SK-N-SH (cell line): ENCODE measurements at places on chromosomes 3 and 15. TPM values are rescaled to one million over a fixed set of nuclear protein-coding genes. Genes with fewer than 3 reads are reported as not detected.

GRCh38 chr3:69009559-69010410 lies 3.7 kb downstream of the EOGT start:
- H3K27ac ChIP-seq = no peak overlapping the region
- DNase-seq = no peak
- H3K4me1 ChIP-seq = peaks cover 15% of the 10 kb centered on the region

DNA sequence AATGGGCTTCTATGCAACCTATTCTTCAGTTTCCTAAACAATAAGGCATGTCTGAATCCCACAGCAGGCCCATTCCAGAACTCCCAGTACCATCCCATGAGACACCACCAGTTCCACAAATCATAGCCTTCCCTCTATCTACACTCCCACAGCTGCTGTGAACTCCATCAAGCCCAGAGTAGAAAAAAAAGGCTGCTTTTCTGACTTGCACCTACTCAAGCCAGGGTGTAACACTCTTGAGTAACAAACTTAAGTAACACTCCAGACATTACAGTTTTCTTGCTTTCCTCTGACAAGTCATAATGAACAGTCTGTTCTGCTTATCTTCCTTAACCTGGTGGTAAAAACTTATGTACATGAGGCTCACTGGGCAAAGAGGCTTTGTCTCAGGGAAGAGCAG lies 283.1 kb downstream of the NFKBIZ start:
- no peaks in the 10 kb centered on the region for H3K36me3 ChIP-seq
- H3K4me1 ChIP-seq = peaks cover 8% of the 10 kb centered on the region; the same call in 1 of the 2 replicates
- H3K27ac ChIP-seq = no peak overlapping the region
- no peak overlapping the region for H3K4me3 ChIP-seq
- no peak for DNase-seq
- H3K27me3 ChIP-seq = no peaks in the 10 kb centered on the region

- H3K4me1 ChIP-seq = no peaks in the 10 kb centered on the region
- H3K27ac ChIP-seq = no peak overlapping the region
- no peak for DNase-seq
- no peaks in the 10 kb centered on the region for H3K36me3 ChIP-seq
- no peaks in the 10 kb centered on the region for H3K27me3 ChIP-seq
Observed at GRCh38 chr15:91407269-91407889, 307.3 kb downstream of the SV2B start.

- no peaks in the 10 kb centered on the region; the same call in 1 of the 2 replicates for H3K27me3 ChIP-seq
- H3K4me1 ChIP-seq = peaks cover 7% of the 10 kb centered on the region; the same call in 1 of the 2 replicates
- no peak for DNase-seq
- H3K36me3 ChIP-seq = no peaks in the 10 kb centered on the region
Observed at GRCh38 chr3:193812078-193812725, 219.2 kb downstream of the OPA1 start.

DAZL gene
- polyA plus RNA-seq = not detected in 2 replicates

DZIP3 gene
- 6.3 and 9.2 TPM in 2 replicates for polyA plus RNA-seq

SLC33A1 gene
- polyA plus RNA-seq = 10.3 and 12.8 TPM in 2 replicates
